ENCODE measurements at places on chromosomes 11 and 22.

GRCh38 chr22:24693379-24693778 lies 81.1 kb downstream of the PIWIL3 start:
- no peak for DNase-seq

DNA sequence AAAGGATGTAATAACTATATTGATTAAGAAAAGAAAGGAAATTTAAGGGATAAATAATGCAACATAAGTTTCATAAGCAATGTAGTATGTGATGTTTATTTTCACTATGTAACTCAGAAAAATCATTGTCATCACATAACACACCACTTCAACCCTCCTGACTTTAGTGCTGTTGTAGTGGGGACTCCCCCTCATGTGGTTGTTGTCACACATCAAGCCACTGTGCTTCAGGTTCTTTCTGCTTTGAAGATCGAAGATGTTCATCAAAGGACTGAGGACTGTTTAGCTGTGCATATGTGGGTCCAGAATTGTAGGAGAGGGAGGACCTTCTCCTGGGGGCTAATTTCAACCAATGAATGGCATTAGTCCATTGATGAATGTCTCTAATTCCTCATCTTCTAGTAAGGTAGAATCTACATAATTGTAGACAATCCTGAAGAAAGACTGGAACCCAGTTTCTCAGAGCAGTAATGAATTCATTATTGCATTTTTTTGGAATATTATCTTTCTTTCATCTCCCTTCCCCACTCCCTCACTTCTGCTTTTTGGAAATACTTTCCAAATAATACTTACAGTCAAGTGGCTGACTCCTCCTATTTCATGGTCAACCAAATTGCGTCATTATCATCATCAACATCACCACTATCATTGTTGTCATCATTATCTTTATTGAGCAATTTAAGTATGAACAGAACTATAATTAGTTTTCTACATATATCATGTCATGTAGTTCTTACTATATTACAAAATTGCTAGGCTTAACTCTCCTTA lies 9.8 kb upstream of the CARD16 start:
- no peak for DNase-seq

DNA sequence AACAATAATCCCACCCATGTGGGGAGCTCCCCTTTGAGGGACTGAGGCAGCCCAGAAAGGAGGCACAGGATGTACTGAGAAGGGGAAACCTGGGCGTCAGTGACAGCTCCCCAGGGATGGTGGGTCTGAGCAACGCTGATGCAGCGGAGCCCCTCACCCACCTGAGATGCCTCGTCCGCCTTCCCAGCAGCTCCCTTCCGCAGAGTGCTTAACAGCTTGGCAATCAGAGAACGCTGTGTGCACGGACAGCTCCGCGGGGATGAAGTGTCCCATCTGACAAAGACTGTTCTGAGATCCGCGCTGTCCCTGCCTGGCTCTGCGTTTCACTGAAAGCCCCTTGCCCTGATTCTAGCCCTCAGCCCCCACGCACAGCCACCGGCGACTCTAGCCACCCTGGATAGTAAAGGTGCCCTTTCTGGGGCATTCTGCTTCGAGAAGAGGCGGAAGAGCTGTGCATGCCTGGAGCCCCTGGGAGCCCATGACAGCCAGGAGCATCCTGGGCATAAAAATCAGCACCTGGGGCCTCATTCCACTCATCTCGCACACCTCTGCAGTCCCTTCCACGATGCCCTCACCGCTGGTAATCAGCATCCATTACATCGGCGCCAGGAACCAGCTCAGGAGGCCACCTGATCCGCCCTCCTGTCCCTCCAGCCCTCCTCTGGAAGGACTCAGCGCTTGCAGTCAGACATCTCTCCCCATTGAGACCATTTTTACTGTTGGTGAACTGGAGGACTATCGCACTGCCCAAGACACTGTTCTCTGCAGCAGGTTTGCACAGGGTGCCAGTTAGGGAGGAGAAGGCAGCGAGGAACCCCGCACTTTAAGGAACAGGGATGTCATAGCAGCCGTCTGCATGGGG lies 10.7 kb downstream of the KCNJ5 start:
- no peak for DNase-seq

GRCh38 chr11:91730057-91730456 lies 494.6 kb upstream of the FAT3 start:
- DNase-seq, result no peak

- peak; percentile 75 for DNase-seq
These were observed 188.6 kb upstream of the MTMR2 start for GRCh38 chr11:96112192-96113128.

DNA sequence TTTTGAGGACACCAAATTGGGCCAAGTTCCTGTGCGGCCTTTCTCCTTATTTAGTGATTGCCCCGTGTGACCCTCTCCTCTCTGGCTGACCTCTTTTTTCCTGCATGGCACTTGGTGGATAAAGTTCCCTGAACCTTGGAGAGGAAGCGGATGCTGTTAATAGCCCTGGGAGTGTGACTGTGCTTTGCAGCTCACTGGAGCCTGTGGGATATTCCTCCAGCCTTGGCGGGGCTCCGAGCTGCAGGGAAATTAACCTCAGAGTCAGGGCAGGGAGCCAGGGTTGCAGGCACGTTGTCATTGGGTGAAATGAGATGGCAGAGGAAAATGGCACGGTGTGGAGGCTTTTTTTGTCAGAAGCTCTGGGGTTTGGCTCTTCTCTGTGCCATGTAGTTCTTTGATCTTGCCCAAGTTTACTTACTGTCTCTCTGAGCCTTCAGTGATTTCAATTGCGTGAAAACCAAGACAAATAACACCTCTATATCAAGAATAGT lies 965 bp downstream of the OR9Q1 start:
- DNase-seq, result no peak

DNA sequence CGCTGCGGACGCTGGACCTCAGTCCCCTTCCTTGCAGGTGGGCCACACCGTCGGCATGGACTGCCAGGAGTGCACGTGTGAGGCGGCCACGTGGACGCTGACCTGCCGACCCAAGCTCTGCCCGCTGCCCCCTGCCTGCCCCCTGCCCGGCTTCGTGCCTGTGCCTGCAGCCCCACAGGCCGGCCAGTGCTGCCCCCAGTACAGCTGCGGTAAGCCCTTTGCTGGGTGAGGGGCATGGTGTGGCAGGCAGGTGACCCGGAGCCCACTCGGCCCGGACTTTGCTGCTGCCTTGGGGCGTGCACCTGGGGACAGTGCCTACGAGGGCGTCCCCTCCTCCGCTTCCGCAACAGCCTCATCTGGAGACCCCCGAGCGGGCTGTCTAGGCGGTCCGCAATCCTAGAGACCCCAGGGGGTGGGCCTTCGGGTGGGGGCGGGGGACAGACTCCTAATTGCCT lies 25.4 kb upstream of the MUC5B start:
- DNase-seq, result no peak
